ENCODE measurements at places on chromosomes 1 and 21.
A peak's percentile ranks its signal among the peaks of the same experiment; 100 is the strongest.

- no peak for DNase-seq
Observed at GRCh38 chr1:175116903-175117302, 49.3 kb downstream of the TNN start.

- DNase-seq: no peak
Observed at GRCh38 chr1:29478151-29478791, 241.9 kb downstream of the PTPRU start.

DNA sequence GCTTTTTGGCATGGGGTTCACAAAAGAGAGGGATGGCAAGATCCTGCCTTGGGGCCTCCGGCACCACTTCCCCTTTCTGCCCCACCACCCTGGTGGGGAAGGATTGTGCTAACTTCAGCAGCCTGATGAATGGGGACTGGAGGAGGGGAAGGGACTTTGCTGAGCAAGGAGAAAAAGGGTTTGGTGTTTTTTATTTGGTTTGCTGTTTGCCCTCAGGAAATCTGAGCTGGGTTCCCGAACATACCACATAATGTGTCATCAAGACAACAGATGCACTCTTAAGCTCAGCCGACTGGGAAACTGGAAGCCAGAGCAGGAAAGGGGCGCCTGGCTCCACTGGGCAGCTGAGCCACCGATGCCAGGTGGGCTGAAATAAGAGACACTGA, 19.8 kb downstream of the OLFML2B start:
- peak; percentile 40 for DNase-seq

DNA sequence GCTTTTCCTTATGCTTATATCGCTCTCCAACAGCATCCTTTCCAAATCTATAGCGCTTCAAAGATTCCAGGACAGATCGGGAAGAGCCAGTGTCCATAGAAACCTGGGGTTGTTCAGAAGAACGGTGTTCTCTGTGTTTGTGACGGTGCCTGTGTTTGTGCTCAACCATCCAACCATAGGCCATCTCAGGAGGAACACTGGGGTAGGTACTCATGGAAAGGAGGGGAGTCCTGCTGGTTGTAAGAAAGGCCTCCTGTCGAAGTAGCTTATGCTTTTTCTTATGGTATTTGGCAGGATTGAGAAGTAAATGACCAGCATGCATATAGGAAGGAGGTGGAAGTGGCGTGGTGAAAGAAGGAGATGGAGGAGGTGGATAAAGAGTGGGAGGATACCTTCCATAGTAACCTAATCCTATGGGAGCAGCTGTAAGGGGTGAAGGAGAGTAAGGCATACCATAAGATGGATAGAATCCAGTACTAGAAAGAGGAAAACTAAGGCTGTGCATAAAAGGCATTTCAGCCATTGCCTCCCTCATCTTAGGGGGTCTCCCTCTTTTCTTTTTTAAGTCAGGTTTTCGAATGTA, 84.2 kb downstream of the ASH1L start:
- no peak for DNase-seq

DNA sequence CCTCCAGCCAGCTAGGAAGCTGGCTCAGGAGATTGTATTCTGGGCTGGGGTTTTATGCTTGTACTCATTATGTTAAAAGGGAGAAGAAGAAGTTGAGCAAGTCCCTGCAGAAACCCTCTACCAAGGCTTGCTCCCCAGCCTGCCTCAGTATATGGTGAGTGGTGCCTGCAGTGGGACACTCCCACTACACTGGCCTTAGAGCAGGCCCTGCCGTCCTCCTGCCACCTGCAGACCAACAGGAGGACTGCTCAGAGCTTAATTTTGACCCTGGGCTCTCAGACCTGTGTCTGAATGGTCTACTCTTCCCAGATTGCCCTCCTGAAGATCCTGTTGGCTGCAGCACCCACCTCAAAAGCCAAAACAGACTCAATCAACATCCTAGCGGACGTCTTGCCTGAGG, 13.0 kb downstream of the STRIP1 start:
- no peak for DNase-seq

- no peak for DNase-seq
Observed at GRCh38 chr1:152899027-152899426, 9.3 kb upstream of the IVL start.

DNA sequence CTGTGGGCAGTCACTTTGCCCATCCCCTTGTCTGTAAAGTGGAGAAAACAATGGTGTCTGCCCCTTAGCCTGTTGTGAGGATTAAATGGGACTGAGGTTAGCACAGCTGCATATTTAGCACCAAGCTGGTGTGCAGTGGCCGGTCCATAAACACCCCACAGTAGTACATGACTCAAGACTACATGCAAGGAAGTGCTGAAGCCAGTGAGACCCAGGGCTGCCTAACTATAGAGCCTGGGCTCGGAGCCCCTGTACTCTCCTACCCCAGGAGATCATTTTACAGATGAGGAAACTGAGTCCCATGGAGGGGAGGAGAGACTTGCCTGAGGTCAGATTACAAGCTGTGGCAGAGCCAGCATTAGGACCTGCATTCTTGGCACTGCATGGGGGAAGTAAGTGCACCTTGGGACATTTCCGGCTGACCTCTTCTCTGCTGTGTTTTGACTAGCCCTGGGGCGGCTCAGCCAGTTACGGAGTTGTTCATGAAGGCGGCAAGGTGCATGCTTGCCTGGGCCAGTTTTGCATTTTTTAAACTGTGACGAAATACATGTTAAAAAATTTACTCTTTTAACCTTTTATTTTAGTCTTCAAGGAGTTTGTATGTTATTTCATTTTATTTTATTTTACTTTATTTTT, 3.2 kb downstream of the SERINC2 start:
- no peak for DNase-seq

GRCh38 chr1:189149547-189150375, 1327.9 kb downstream of the BRINP3 start:
- DNase-seq: no peak

DNA sequence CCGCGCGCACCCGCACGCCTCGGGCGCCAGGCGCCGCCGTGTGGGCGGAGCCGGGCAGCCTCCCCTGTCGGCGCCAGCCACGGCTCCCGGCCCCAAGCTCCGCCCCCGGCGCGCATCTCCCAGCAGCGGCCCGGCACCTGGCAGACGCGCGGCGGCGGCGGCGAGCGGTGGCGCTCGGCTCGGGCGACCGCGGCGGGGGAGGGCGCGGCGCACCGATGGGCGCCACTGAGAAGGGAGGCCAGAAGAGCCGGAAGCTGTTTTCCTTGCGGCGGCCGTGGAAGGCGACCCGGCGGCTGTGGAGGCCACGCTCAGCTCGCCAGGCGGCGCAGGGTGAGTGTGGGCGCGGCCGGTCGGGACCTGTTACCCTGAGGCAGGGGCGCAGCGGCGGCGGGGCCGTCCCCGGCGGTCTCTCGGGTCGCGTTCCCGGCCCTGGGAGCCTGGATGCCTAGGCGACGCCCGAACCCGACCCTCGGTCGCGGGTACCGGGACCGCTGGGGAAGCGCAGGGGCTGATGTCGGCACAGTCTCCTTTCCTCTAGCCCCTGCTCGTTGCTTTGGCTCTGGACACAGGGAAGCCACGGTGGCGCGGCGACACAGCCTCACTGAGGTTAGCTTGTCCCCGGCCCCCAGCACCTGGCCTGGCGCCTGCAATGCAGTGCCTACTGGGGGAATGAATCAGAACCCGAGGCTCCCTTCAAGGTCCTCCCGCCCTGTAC, 54.9 kb upstream of the DNAJC6 start:
- DNase-seq: peak; percentile 46

DNA sequence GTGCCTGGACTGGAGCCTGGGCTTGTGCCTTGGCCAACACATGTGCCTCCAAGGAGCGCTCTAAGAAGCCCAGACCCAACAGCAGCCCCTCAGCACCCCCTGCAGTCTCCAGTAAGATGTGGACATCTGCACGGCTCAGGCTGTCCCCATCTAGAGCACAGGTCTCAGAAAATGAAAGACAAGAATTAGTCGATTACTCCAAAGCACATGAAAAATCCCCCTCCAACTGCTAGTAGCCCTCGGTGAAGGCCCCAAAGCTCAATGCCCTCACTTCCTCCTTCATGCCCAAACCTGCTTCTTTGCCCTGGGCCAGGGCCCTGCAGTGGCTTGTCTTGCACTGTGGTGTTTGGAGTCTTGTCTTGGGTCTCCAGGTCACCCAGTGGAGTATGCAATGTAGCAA, 21.9 kb upstream of the ERO1B start:
- DNase-seq: no peak

GRCh38 chr1:229553621-229554130, 4.8 kb downstream of the ABCB10 start:
- no peak for DNase-seq

DNA sequence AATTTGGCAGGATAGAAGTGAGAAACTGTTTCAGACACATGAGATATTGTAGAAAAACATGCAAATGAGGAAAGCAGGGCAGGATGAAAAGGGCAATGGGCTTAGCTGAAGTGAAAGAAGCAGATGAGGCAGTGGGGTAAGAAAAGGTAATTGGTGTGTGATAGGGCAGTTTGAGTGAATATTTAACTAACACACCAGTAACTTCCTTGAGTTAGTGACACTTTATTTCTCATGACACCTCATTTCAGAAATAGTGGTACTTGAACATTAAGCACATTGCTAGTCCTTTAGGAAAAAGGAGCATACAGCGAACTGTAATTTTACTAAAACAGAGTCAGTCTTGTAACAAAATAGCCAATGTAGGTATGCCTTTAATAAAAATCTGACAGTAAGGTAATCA, 415.0 kb downstream of the DPYD start:
- no peak for DNase-seq

DNA sequence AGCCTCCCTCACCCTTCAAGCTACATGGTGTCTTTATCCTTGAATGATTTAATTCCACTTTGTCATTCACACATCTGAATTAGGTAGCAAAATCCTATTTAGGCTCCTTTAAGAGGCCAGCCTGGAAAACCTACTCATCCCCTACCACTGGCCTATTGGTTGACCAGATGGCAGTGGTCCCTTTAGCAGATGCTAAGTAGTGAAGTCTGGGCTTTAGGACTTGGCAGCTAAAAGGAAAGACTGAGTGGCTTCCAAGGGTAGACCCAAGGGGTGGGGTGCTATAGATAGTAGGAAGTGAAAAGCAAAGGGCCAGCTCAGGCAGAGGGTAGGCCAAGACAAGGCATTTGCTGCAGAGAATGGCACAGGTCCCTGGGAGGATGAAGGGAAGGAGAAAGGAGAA, 46.6 kb downstream of the KCNJ6 start:
- no peak for DNase-seq

DNA sequence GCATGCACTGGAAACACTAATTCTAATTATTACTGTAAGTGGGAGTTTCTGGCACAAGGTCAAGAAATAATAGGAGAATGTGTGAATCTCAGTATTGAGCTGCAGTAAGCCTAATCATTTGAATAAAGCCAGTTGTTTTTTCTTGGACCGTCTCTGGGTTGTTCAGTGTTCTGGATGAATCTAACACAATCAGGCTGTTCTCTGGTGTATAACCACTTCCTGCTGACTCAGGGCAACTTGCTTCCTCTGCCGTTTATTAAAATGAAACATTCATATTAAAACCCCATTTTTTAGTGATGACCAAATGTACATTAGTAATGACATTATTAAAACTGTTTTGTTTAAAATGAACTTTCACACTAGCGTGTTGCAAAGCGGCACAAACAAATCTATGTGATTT, 273.1 kb upstream of the SNX7 start:
- peak; percentile 80 for DNase-seq

DNA sequence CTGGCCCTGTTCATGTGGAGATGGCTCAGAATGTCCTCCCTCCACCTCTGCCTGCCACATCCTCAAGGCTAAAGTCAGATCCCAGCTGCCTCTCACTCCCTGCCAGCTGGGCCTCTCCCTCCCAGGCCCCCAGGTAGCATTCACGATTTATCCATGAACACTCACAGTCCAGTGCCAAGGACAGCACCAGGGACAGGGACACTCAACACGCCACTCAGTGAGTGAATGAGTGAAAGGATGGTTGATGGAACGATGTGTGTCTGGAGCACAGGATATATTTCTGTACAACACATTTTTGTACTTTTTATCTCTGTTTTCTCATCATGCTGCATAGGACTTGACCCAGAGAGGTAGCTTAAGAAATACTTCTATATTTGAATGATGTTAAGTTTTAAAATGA, 10.1 kb downstream of the CYP4A11 start:
- DNase-seq: no peak

- no peak for DNase-seq
Observed at GRCh38 chr1:209999005-209999404, 61.0 kb downstream of the SYT14 start.

DNA sequence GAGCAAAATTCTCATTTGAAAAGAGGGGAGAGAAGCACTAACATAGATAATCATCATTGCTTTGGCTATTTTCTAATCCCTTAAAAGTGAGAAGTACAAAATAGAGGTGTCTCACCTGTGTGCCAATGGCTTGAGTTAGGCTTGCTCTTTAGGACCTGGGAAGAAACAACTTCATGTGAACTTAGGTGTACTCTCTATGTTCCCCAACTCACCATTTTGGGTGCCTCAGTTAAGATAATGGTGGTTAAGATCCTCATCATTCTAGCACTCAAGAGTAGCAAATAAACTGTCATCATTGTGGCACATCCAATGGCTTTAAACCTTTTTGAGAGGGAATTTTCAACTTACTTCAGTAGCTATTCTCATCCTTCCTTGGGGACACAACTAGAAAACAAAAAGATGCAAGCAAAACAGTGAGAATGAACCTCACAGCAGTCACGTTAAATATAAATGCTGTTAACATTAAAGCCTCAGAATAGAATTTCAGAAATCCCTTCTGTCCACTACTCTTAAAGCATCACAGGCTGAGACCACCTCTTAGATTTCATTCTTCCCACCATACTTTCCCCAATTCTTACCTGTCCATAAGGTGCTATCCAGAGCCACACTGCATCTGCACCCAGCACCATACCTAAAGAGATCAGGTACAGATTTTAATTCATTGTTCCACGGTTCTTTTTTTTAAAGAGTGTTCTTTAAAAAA, 1.2 kb downstream of the GAS5 start:
- no peak for DNase-seq

DNA sequence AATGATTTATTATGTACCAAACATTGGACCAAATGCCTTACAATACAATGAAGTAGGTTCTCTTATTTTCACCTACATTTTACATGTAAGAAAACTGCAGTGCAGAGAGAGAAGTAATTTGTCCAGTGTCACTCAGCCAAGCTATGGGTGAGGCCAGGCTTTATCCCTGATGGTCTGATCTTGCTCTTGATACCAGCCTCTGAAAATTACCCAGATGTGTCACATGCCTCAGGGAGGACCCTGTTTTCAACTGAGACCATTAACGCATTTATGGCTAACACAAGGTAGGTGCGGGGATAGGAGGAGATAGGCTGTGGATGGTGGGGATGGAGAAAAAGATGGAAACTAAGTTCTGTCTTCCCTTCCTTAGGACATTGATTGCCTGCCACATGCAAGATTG, 56.9 kb downstream of the NGF start:
- DNase-seq: no peak

Measured in fibroblast of pulmonary artery (primary cell).